CD4-positive, alpha-beta T cell treated with Interleukin-6 for 4 hours (primary cell): ENCODE measurements at places on chromosomes 1 and 21.

DNA sequence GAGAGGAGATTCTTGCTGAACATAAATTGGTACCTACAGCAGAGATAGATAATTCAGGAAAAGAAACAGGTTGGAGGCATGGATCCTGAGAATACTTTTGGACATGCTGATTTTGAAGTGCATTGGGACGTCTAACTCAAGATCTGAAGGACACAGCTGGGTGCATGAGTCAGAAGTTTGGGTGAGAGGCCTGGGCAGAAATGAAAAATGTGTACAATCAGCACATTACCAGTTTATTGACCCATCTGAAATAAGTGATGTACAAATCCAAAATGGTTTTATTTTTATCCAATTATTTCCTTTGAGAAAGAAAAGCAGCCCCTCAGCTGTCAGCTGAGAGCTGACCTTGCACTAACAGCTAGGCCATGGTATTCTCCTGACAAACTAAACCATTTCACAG, 975.2 kb upstream of the B3GALT2 start:
- DNase-seq: no peak

DNA sequence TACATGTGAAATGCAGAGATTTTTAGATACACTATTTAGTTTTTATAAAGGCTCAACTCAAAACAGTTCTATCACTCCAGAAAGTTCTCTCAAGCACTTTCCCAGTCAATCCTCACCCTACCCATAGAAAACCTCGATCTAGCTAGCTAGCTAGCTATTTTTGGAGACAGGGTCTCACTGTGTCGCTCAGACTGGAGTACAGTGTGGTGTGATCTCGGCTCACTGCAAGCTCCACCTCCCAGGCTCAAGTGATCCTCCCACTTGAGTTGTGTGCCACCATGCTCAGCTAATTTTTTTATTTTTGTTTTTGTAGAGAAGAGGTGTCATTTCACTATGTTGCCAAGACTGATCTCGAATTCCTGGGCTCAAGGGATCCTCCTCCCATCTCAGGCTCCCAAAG, 236.9 kb downstream of the RERE start:
- no peak for DNase-seq

- DNase-seq: peak; percentile 19
These were observed 16.2 kb downstream of the WASF2 start for GRCh38 chr1:27473755-27474154.

- DNase-seq: peak; percentile 87
These were observed 7.6 kb upstream of the IL22RA1 start for GRCh38 chr1:24150234-24151174.

- no peak for DNase-seq
These were observed 20.7 kb downstream of the NGF start for GRCh38 chr1:115317101-115318012.

GRCh38 chr21:33924766-33925100, 9.1 kb upstream of the ATP5PO start:
- no peak for DNase-seq

GRCh38 chr1:205983925-205984725, 19.1 kb downstream of the RAB7B start:
- DNase-seq: no peak

DNA sequence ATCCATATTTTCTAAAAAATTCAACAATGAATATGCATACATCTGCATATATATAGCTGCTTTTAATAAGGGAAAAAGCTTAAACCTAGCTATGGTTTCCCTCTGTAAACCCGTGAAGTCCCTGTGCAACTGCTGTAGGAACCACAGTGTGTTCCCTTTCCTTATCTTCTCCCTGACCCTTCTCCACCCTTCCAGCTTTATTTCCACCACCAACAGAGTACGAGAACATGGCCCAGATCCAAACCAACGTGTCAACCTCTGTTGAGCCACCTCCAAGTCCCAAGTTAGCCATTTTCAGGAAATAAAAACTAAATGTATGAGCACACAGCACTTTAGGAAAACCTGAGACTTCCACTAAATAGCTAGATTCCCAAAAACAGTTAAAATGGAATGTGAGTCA, 20.3 kb downstream of the SUSD4 start:
- DNase-seq: no peak

- no peak for DNase-seq
These were observed 176.6 kb upstream of the PBX1 start for GRCh38 chr1:164382384-164382783.

GRCh38 chr1:15531003-15531402, 4.4 kb downstream of the DNAJC16 start:
- no peak for DNase-seq
